ENCODE measurements at places on chromosomes 1 and 21. TPM values are rescaled to one million over a fixed set of nuclear protein-coding genes. Genes with fewer than 3 reads are reported as not detected.

DNA sequence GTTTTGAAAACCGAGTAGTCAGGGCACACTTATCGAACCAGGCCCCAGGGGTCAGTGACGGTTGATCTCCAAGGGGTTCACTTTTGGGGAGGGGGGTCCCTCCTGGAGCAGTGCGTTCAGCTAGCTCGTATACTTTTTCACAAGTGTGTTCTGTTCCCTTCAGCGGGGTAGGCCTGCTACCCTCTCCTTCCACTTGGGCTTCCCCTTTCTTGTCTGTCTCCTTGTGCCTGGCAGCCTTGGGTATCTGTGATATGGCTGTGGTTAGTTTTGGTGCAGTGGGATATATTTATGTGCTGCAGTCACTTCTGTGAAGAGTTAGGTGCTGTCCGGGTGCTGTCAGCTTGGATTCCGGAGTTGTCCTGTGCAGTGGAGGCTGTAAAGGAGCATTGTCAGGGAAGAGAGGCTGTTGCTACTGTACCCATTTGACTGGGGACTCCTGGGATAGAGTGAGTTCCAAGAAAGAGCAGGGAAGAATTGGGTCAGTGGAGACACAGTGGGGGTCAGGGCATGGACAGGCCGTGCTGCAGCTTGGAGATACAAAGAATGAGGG, 29.7 kb downstream of the ADARB1 start:
- DNase-seq = no peak

DNA sequence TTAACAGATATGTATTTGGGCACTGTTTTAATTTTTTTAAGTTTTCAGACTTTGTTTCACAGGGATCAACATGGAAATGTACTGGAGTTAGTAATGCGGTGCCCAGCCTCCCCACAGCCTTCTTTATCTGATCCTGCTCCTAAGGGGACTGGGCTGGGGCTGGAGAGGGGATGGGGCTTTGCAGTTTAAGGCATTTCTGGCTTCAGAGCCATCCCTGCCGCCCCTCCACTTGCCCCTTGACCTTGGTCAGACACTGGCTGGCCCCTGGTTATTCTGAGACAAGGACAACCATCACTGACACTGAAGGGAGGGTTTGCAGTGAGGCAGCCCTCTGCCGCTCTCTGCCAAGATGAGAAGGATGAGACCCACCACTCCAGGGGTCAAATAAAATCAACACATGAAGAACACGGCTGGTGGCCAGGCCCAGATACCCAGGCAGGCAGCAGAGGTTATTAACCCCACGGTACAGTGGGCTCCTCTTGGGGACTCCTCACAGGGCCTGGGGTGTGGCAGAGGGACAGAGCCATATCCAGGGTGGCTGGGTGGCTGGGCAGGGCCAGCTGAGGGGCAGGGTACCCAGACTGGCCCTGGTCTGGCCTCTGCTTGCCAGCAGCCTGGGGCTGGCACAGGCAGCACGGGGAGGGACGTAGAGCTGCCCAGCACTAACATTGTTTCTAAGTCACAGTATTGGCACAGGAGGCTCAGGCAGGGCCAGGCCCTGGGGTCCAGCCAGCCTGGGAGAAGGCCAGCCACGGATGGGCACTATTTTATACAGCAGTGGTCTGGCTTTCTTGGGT, 7.2 kb upstream of the UBE2U start:
- no peak for DNase-seq

- no peak for DNase-seq
Measured at GRCh38 chr21:41345934-41346685, 15.7 kb upstream of the MX2 start.

- no peak for DNase-seq
Measured at GRCh38 chr1:17979815-17980214, 127.8 kb upstream of the IGSF21 start.

DNA sequence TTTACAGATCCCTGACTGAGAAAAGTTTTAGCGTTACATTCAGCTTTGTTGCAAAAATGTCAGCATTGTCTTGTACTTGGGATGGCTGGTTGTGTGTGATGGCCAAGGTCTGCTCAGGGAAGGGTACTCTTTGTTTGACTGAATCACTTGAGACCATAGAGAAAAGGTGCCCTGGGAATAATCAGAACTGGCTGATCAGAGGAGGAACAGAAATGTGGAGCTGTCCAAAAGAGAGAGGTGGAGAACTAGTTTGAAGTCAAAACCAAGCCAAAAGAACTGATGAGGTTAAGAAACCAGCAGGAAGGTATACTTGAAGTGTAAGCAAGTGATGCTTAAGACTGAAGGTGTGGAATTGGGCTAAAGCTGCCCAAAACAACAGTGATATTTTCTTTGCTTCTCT, 107.6 kb upstream of the LYPLAL1 start:
- no peak for DNase-seq

GRCh38 chr1:2334883-2335534, 56.3 kb downstream of the MORN1 start:
- DNase-seq = no peak

- DNase-seq = no peak
Measured at GRCh38 chr1:24720152-24720551, 25.1 kb upstream of the CLIC4 start.

GRCh38 chr1:98384461-98385141, 276.9 kb upstream of the SNX7 start:
- no peak for DNase-seq

- DNase-seq = peak; percentile 70
Measured at GRCh38 chr1:17502326-17502778, 37.1 kb upstream of the ARHGEF10L start.

DNA sequence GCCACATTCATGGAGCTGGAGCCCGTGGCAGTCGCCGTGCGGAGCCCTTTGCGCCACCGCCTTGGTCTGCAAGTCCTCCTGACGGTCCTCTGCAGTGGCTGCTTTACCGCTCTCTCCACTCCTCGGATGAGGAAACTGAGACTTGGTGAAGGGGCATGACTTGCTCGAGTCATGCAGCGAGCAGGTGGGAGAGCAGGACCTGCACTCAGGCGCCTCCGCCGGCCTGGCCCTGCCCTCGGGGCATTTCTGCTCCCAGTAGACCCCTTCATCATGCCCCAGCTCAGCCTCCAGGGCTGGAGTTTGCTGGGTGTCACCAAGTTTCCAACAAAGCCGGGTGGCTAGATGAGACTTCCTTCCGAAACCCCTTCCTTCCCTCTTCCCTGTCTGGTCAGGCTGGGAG, 100.0 kb upstream of the TARDBP start:
- DNase-seq = no peak

Gene MUTYH
- total RNA-seq = 67.9 TPM

Gene THEMIS2
- 26.0 TPM for total RNA-seq

Gene RCC2
- 272 TPM for total RNA-seq

Gene MTX1
- total RNA-seq = 25.5 TPM

Gene F5
- 37.4 TPM for total RNA-seq

Gene DCST1
- 0.10 TPM for total RNA-seq

Gene SELL
- total RNA-seq = 331 TPM

Measured in activated T-cell treated with anti-CD3 and anti-CD28 coated beads, Interleukin-2, amount 50 U/mL, for 72 hours (primary cell).